ENCODE measurements at places on chromosomes 2 and 18. TPM values are rescaled to one million over a fixed set of nuclear protein-coding genes. Genes with fewer than 3 reads are reported as not detected.
A peak's percentile ranks its signal among the peaks of the same experiment; 100 is the strongest.

DNA sequence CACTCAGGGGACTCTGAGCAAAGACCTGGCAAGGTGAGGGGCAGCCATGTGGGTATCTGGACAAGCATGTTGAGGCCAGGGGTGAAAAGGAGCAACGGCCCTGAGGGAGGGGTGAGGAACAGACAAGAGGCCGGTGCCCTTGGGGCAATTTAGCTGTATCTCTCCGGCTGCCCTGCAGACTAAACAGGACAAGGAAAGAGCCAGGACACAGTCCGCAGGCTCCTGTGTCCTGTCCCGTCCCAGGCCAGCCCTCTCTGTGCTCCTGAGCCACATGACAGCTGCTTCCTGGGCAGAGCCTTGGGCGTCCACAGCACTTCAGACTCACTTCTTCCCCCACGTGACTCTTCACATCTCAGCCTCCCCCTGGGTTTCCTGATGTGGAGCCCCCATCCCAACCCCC lies 206.1 kb downstream of the KLHL29 start:
- DNase-seq, result no peak

DNA sequence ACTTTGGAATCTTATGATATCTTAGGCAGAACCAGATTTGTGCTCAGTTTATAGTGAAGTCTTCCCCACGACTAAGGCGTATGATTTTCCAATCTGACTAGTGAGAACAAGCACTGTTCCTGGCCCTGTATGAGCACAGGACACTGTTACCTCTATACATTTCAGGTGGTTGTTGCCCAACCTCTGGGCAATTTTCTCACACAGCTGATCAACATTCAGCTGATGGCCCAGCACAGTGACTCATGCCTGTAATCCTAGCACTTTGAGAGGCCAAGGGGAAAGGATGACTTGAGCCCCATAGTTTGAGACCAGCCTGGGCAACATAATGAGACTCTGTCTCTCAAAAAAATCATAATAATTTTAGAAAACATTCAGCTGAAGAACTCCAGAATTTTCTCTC lies 119.5 kb downstream of the ASXL3 start:
- no peak for DNase-seq

GRCh38 chr18:62026586-62026985 lies 133.8 kb upstream of the RNF152 start:
- DNase-seq, result no peak

GRCh38 chr2:38075507-38076151 lies at the start of gene CYP1B1:
TSS of gene CYP1B1 (minus strand) at chr2:38076151. CDS start at chr2:38075388, 763 bp downstream.
- DNase-seq, result no peak

DNA sequence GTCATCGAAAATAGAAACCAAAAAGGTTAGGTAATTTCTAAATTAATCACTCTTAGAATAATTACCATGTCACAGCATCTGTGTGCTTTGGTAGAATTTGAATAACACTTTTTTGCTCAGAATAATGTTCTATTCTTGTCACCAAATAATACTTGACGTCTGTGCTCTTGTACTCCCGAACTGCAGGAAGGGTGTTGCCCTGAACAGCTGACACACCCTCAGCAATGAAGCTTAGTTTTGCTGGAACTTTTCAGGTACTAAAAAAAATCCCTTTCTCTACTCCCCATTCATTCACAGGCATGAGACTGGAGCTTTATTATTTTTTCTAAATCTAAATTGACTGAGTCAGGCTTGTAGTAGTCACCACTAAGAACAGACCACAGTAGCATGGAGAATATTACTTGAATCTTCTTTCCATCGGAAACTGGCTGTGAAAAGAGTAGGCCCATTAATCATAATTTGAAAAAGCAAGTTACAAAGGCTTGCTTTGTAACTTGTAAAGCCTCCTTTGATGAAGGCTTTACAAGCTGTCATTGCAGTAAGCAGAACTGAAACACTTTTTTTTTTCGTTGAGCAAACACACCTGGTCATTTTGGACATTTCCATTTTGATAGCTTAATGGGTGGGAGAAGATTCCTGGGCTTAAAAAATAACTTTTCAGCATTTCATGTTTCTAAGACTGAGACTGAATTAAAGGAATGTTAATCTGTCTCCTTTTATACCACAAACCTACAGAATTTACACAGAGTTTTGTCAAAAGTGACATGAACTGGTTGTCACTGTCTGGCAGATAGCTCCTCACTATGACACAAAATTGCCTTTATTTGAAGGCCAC lies 70.3 kb upstream of the PELI1 start:
- peak; percentile 40 for DNase-seq

The CRYGD gene
- total RNA-seq, result not detected

GRCh38 chr2:6089474-6089873 lies 397.3 kb downstream of the SOX11 start:
- no peak for DNase-seq

DNA sequence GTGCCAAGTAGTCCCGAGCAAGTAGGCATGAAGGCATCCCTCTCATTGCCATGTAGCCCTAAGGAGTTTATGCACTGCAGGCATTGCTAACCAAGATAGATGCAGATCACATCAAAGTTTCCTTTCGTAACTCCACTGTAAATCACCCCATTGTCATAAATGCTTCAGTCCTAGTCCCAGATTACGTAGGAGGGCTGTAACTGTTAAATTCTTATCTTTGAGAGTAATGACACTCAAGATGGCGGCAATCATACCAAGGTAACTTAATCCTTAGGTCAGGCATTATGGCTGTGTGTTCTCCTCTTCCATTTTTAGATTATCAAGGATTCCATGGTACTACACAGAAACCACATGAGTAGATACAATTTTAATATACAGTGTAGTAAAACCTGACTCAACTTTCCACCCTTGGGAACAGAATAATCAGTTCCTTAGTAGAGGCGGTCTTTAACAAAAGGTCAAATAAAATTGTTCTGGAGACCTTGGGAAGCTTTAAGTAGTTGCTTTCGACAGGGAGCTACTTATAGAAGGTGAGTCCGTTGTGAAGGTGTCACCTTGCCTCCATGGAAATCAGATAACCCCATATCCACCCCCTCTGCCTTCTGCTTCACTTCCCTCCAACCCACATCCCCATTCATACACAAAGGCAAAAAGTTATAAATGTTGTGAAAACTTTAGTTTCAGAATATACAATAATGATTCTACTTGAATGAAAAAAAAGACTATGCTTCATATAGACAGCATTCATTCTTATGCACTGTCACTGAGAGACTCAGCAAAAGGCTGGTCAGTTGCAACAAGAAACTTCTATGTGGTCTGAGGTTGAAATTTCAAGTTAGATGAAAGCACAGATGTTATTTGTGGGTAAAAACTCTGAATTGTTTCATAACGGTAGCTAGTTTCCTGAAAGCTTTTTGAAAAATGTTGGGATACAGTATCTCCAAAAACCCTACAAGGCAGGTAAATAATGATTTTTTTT lies 64.8 kb upstream of the GALNT5 start:
- DNase-seq, result no peak

- DNase-seq, result no peak
Observed at GRCh38 chr2:709138-709765, 32.0 kb upstream of the TMEM18 start.

DNA sequence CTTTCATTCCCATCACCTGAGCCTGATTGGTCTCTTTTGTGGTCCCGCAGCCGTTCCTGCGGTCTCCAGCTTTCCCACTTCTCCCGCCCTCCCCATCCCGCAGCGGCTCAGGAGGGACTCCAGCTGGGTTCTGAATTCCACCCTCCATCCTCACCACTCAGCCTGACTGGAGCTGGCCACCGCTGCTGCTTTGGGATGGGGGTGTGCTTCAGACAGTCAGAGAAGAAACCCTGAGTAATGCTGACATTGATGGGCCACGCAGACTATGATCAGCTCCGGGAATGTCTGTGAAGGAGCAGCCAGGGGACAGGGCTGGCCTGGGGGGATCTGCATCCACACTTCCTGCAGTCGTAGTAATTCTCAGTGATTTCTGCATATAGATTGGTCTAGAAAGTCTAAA lies 45.9 kb upstream of the TXNDC2 start:
- DNase-seq, result no peak

GRCh38 chr2:41180387-41180786 lies 728.5 kb upstream of the SLC8A1 start:
- DNase-seq, result no peak

The IL36A gene
- not detected for total RNA-seq

- DNase-seq, result no peak
Observed at GRCh38 chr2:118207889-118208288, 119.6 kb downstream of the INSIG2 start.

The SCN2A gene
- total RNA-seq, result not detected

The RTP5 gene
- total RNA-seq, result not detected

The STON1 gene
- total RNA-seq, result 21.4 TPM

The MAPK4 gene
- 8.6 TPM for total RNA-seq

GRCh38 chr2:112904883-112905282 lies 6.1 kb upstream of the IL37 start:
- DNase-seq, result no peak

DNA sequence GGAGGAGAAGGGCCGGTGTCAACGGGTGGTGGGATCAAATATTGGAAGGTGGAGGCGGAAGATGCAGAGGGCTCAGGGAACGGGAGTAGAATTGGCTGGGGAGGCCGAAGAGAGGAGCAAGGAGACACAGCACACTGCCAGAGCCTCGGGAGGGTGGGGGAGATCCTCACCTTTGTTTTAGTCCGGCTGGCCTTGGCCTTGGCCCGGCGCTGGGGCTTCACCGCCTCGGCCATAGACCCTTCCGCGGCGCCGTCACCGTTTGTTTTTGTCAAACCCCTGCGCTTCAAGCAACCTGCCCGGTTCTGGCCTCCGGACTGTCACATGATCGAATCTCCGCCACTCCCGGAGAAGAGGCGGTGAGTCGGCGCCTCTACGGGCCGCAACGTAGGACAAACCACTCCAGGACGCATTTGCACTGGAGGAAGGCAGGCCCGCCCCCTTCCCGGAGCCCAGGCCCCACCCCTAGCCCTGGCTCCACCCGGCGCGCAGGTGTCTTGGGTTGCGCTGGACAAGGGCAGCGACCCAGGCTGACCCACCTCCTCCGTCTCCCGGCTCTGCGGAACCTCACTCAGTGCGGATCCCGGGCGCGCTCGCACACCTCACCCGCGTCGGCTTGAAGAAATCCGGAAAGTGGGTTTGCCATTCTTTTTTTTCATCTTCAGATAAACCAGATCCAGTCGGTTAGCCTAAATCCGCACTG lies at the start of gene EPG5:
Gene EPG5, minus strand, starts transcription at position 323 of the 700 bp plus-strand sequence. Its CDS starts 90 bp downstream, at position 233.
- peak; percentile 97 for DNase-seq

The CAPN13 gene
- total RNA-seq, result 62.1 TPM

DNA sequence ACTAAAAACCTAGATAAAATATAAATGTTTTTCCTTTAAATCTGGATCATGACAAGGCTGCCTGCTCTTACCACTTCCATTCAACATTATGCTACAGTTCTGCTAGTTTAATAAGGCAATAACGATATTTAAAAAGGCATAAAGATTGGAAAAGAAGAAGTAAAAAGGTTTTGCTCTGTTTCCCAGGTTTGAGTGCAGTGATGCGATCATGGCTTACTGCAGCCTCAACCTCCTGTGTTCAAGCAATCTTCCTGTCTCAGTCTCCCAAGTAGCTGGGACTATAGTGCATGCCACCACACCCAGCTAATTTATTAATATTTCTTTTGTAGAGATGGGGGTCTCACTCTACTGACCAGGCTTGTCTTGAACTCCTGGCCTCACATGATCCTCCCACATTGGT lies 40.8 kb downstream of the PROKR1 start:
- DNase-seq, result no peak

DNA sequence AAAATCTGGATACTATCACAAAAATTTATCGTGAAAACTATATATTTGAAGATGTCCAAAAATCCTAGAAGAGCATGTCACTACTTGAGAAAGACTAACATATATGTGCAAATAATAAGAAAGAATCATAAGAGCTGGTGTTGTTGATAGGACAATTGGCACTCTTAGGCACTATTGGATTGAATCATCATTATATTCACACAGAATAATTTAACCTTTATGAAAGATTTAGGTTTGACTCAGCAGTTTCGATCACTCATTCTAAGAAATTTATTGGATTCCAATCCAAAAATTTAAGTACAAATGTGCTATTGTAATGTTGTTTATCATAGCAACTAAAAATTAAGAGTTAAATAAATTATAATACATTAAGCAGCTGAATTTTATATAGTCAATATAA lies 503.6 kb downstream of the SPAG16 start:
- no peak for DNase-seq

DNA sequence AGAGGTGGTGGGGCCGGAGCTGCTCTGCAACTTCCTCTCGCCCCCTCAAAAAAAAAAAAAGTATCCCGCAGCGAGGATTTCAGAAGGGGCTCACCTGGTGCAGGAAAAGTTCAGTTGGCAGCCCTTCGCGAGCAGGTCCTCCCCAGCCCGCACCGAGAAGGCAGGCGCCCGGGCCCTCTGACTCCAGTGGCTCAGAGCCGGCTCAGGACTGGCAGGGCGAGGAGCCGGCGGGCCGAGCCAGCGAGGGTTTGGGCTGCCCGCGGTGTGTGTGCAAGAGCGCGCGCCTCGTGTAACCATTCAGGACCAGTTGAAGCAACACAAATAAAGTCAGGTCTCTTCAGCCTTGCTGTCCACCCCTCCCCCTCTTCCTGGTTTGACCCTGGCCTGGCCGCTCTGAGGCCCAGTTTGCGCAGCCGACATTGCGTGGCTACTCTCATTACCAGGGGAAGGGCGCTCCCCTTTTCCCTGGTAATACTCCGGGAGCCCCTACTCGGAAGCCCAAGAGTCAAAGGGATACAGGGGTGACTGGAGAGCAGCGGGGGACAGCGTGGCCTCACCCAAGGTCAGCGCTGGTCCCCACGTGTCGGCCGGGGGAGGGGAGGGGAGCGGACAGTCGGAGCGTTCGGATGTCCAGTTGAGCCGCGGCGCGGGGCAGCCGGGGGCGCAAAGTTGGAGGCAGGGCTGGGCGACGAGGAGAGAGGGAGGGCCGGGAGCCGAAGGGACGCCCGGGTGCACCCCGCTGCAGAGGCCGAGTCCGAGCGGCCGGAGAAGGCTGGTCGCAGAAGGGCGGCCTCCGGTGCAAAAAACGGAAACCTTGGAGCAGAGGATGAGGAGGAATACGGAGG lies 12.3 kb downstream of the EN1 start:
- DNase-seq, result no peak

DNA sequence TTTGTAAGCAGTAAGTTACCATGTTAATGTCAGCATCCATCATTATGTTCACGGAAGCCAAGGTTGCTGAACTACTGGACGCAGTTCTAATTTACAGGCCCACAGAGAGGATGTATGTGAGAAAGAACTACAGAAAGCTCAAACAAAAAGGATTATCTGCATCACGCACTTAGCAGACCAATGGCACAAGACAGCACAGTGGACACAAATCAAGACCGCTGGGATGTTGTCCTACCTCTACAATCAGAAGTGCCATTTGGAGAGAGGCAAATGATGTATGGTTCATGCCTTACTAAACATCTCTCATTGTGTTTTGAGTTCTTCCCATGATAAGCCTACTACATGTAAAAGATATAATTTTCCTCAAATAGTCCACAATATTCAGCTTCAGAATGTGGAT lies 330.7 kb upstream of the CHAC2 start:
- DNase-seq, result no peak

GRCh38 chr2:4762951-4763376 lies 929.2 kb upstream of the SOX11 start:
- no peak for DNase-seq

DNA sequence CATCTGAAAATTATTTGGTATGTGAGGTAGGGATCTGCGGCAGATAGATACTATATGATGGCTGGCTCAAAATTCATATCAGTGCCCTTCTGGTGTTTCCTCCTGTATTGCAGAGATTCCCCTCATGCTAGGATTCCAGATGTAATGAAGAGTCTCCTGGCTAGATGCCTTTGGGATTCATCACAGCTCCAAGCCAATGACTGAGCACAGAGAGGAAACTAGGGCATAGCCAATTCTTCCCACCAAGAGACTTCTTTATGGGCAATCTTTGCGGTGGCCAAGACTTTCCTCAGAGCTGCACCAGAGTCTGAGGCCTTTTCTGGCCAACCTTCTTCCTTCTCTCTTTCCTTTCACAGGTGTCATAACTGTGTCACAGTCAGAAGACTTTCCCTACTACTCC lies 25.5 kb upstream of the CIB4 start:
- DNase-seq, result no peak
